ENCODE measurements at places on chromosomes 13 and 19. TPM values are rescaled to one million over a fixed set of nuclear protein-coding genes. Genes with fewer than 3 reads are reported as not detected.

DNA sequence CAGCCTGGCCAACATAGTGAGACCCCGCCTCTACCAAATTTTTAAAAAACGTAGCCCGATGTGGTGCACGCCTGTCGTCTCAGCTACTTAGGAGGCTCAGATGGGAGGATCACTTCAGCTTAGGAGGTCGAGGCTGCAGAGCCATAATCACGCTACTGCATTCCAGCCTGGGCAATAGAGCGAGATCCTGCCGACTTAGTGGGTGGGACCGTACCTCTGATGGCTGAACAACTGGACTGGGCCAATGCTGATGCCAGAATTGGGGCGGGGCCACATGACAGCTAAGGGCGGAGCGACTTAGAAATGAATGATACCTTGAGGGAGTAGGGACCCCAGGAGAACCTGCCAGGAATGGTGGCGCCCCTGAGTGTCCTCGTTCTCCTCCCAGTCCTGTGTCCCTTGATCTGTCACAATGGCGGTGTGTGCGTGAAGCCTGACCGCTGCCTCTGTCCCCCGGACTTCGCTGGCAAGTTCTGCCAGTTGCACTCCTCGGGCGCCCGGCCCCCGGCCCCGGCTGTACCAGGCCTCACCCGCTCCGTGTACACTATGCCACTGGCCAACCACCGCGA, 3.6 kb downstream of the LTBP4 start:
- peak; percentile 38 for DNase-seq

The TYROBP gene
- total RNA-seq: not detected

The CEBPG gene
- total RNA-seq: 33.7 TPM

GRCh38 chr13:108155185-108156106, 59.9 kb downstream of the LIG4 start:
- DNase-seq: peak; percentile 33

DNA sequence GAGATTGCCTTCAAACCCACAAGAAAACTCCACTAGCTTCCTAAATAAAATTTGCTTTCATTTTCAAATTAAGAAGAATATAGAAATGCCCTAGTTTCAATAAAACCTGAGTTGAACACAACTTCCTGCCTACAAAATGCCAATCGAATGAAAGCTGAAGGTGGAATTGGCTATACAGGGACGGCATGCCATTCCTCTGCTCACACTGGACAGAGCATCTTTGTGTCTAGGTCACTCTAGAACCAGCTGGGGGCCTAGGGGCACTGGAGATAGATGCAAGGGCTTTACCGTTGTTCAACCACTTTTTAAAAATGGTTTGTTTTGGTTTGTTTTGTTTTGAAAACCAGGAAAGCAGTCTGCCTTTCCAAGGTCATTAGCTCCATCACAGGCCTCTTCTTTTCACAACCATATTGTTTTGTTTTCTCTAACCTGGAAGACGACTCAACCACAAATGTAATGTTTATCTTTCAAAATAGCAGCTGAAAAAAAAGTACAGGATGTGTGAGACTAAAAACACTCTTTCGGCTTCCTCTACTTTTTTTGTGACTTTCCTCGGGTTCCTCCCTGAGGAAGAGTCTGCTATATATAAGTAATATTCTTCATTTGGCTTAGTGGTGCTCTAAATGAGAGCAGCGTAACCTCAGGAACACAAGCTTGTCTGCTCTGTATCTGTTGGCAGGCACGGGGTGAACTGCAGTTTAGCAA, 11.9 kb upstream of the ITM2B start:
- no peak for DNase-seq

- no peak for DNase-seq
Observed at GRCh38 chr13:75135325-75135825, 346.6 kb downstream of the TBC1D4 start.

DNA sequence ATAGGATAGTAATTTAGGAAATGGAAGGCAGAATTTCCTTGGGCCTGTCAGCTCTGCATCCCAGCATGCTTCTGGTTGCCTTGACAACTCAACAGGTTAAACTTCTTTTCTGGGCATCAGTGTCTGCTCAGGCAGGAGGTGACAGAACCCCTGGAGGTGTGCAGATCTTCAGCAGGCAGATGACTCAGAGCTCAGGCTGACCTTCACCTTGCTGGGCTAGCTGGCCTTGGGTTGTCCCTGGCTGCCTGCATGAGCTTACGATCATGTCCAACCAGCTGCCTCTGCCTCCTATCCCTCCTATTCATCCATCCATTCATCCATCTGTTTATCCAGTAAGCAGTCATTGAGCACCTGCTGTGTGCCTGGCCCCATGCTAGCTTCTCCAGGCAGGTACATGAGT, 81.2 kb upstream of the KCTD15 start:
- no peak for DNase-seq
